ENCODE measurements at places on chromosomes 12 and 14.

GRCh38 chr14:33986804-33987203 is 35.9 kb upstream of the EGLN3 start:
- no peak for DNase-seq

DNA sequence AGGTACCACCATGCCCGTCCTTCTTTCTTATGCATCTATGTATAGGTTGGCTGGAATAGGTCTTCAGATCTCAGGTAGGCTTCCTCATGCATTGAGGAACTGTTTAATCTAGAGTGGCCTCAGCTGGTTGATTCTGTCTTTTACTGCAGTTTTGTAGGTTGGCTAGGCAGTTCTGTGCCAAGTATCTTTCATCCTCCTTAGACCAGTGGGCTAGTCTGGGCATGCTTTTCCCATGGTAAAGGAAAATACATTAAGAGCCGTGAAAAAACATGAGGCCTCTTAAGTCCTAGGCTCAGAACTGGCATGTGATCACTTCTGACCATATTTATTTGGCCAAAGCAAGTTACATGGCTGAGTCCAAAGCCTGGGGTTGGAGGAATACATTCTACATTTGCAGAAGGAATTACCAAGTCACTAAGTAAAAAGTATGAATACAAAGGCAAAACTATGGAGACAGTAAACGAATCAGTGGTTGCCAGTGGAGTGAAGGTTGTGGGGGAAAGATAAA is 137.3 kb downstream of the WIF1 start:
- DNase-seq, result no peak

DNA sequence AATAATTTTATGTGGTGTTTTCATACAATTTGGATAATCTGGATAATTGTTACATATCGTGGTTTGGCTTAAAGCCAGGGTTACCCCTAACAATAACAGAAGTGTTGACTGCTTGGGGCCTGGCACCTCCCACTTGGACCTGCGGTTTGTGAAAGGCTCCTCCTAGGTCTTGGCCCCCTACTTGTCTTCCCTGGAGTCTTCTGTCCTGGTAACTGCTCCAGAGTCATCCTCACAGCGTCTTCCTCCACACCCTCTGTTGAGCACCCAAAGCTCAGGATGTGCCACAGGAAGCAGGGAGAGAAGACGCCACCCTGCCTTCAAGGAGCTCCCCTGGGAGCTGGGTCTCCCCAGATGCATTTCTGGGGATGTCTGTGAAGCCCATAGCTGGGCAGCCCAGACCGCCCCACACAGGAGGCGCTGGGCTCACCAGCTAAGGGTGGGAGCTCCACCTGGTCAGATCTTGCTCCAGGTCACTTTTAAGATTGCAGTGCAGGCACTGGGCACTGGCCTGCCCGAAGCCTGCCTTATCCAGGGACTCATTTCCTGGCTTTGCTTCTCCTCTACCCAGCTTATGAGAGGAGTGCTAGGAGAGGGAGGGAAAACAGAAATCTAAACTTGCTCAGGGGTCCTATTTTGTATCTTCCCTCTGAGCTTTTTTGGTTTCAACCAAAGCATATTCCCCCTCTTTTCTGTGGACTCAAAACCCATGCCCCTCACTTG is 98.2 kb downstream of the ZFP36L1 start:
- no peak for DNase-seq

DNA sequence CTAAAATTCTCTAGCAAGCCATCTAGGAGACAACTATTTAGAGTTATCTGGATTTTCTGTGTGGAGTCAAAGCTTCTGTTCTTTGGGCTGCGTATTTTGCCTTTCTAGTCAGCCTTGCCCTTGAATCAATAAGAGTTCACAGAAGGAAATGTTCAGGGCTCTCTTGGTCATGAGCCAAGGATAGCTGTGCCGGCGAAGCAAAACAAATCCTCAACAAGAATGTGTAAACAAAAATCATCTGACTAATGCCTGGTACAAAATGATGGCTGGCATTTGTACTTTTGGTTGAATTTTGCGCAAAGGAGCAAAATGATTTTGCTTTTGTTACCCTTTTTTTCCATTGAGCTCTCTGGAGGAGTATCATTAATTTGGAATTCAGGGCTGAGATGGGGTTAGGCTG is 171.1 kb downstream of the DACT1 start:
- DNase-seq, result no peak
